Cerebellum (tissue), 4 donors: ENCODE measurements at places on chromosomes 1 and 21. TPM values are rescaled to one million over a fixed set of nuclear protein-coding genes. Genes with fewer than 3 reads are reported as not detected.

The LRRIQ3 gene
- total RNA-seq = 1.00 TPM

DNA sequence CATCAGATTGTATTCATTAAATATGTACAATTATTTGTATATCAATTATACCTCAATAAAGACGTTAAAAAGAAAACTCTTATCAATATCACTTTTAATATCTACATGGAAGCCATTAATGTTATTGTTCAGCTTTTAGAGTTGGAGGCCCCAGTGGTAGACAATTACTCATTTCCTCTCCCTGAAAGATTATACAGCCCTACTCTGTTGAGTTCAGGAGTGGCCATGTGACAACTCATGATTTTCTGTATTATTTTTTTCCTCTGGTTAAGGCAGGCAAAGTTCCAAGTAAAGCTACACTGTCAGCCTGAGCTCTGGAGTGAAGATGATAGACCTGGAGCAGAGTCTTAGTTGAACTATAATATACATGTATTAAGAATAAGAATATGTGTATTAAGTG, 247.9 kb upstream of the B3GALT2 start:
- DNase-seq = no peak

DNA sequence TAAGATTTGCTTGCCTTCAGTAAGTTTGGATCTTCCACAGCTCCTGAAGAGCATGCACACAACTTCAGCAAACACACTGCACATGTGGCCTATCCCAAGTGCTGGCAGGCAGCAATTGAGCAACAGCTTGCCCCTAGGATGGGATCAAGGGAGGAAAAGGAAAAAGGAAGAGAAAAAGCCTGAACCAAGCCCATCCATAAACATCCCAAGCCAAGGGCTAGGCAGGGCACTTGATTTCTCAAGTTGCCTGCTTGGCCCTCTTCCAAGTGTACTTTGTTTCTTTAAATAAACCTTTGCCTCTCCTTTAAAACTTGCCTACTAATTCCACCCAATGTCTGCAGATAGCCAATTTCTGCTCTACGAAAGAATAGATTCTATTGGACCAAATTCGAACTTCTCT, 49.0 kb upstream of the OLFM3 start:
- no peak for DNase-seq

The RPL5 gene
- 808 TPM for total RNA-seq

The DOP1B gene
- total RNA-seq = 23.8 TPM

The KIAA0040 gene
- 1.00 TPM for total RNA-seq

The ATG4C gene
- total RNA-seq = 15.9 TPM

- DNase-seq = no peak
Observed at GRCh38 chr1:40386359-40386723, 12.8 kb downstream of the SMAP2 start.
